OCI-LY7 (cell line): ENCODE measurements at places on chromosomes 6 and 20. TPM values are rescaled to one million over a fixed set of nuclear protein-coding genes. Genes with fewer than 3 reads are reported as not detected.

- no peak for DNase-seq
Observed at GRCh38 chr6:142421285-142422117, 119.7 kb downstream of the ADGRG6 start.

DNA sequence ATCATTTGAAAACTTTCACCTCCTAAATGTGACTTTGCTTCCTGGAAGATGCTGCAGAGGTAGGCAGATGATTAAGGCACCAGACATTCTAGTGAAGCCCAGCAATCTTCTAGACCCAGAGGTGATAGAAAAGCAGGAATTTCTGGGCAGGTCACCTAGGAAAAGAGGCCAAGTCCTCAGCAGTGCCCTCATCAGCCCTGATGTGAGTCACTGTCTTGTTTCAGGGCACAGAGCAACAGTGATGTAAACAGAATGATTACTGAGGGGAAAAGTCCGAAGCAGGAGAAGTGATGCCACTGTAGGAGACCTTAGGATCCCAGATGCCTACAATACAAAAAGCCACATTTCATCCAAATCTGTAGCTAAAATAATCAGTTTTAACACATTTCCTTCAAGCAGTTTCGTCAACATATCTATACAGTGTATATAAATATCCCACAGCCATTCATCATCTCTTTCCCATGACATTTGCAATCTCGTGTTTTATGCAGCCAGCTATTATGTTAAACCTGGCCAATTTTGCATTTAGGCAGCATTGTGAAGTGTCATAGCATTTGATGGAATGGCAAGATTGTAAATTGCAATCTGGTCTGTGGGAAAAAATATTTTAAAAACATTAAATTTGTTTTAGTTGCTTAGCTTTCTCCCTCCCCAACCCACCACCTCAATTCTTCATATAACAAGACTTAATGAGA lies 401.2 kb upstream of the RNF217 start:
- DNase-seq: no peak

DNA sequence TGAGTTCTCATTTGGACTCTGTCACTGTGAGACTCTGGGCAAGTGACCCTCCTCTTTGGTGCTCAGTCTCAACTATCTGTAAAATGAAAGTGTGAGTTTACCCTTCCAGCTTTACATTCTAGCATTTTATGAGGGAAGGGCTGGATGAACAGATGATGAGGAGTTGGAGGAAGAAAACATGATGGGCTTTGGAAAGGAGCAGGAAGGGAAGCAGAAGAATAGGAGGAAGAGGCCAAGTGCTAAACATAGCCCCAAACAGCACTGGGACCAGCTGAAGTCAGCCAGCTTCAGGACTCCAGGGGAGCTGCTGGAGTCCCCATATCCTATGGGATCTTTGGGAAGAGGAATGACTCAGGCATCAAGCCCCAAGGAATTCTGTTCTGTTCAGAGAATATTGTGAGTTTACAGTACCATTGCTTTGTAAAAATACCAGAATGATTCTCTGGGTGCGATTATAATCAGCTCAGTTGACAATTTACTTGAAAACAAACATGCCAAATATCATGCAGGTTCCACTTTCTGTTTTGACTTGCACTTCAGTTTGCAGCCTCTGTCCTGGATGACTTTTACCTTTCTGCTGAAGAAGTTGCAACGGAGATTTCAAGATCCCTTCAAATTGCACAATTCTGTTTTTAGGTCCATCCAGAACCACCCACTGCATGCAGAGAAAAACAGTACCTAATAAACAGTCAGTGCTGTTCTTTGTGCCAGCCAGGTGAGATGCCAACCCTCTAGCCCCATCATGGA lies 3.2 kb downstream of the CD40 start:
- DNase-seq: no peak

GRCh38 chr6:70080443-70081070 lies 214.2 kb downstream of the COL19A1 start:
- DNase-seq: no peak

GRCh38 chr6:166866839-166867637 lies 89.3 kb downstream of the RNASET2 start:
- DNase-seq: no peak

- no peak for DNase-seq
Observed at GRCh38 chr20:13809373-13809772, 24.5 kb downstream of the NDUFAF5 start.

The BNIP5 gene
- not detected in 2 replicates for total RNA-seq

The ARMH2 gene
- total RNA-seq: not detected in 2 replicates

- no peak for DNase-seq
Observed at GRCh38 chr20:47792021-47792618, 6.8 kb upstream of the SULF2 start.

- DNase-seq: peak; percentile 10
Observed at GRCh38 chr20:56467968-56468315, 485 bp upstream of the RTF2 start.
